CD4-positive, alpha-beta T cell treated with Interleukin-17A for 1 hour (primary cell): ENCODE measurements at places on chromosomes 2 and 18.
A peak's percentile ranks its signal among the peaks of the same experiment; 100 is the strongest.

GRCh38 chr2:14743861-14744260 is 111.3 kb downstream of the LRATD1 start:
- DNase-seq, result no peak

DNA sequence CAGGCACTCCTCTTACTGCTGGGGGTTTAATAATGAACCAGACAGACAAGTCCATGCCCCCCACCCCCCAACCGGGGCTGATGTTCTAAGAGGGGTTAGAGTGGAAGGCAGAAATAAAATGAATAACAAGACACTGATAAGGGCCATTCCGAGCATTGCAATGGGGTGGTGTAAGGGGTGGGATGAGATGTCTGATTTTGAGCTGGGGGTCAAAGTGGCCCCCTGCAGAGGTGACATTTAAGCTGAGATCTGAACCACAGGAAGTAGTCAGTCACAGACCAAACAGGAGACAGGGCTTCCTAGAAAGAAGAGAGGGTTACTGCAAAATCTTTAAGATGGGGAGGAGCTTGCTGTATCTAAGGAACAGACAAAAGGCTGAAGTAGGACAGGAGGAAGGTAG is 180.6 kb upstream of the SH3BP4 start:
- DNase-seq, result no peak

- DNase-seq, result no peak
Observed at GRCh38 chr2:153106802-153107477, 371.6 kb downstream of the RPRM start.

DNA sequence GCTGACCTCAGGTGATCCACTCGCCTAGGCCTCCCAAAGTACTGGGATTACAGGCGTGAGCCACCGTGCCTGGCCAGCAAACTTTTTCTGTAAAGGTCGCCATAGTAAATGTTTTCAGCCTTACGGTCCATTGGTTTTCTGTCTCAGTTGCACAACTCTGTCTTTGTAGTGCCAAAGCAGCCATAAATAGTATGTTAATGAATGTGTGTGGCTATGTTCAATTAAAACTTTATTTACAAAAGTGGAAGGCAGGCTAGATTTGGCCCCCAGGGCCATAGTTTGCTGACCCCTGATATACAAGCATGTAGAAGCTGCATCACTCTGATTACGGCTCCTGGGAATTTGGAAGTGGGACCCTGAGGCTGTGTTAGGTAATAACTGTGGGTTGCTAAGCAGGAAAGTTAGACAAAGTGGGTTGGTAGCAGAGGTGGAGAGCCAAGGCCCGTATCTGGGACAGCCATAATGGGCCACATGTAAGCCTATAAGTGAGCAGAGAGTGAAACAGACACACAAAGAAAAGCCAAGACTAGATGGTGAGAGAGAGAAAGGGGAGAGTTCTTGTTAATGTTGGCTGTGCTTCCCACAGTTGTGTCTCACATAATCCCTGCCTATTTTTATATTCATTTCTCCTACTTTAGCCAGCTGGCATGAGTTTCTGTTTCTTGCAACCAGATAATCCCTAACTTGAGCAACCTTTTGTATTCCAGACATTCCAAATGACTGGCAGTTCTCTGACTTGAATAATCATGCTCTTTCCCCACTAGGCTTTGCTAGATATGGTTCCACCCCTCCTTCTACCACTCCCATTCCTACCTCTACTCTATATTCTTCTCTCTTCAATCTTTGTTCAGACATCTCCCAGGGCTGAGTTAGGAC is 223.3 kb upstream of the STON1 start:
- no peak for DNase-seq

DNA sequence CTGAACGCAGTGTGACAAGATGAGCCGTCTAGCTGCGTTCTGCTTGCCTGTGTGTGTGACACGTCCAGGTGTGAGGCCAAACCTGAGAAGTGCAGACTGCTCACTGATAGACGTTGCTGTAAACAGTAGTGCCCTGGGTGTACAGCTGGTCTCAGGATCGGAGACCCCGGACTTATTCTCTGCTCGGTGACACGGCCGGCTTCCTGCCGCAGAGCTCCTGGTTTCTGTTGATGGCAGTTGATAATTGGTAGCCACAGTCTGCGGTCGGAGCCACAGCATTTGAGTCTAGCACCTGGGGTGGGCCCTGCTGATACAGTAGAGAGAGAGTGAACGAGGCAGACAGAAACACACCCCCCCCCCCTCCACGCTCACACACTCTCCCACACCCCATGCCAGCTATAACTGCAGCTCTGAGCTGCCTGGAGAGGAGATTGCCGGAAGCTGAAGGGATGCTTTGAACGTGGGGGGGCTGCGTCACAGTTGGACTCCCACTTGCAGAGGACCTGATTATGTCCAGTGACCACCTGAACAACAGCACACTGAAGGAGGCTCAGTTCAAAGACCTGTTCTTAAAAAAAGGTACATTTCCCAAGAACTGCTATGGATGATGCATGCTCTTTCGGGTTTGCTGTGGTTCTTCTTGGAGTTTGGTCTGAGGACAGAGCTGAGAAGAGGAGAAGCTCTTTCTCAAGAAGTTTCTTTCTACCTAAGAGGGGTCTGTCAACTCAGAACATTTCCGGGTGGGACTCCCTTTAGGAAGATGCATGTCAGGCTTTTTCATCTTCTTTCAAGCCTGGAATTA is 114.0 kb downstream of the FAM210A start:
- peak; percentile 84 for DNase-seq

- DNase-seq, result no peak
Observed at GRCh38 chr18:74796841-74797576, 199.3 kb downstream of the ZNF407 start.

GRCh38 chr18:32915516-32915915 is 142.7 kb upstream of the KLHL14 start:
- no peak for DNase-seq

DNA sequence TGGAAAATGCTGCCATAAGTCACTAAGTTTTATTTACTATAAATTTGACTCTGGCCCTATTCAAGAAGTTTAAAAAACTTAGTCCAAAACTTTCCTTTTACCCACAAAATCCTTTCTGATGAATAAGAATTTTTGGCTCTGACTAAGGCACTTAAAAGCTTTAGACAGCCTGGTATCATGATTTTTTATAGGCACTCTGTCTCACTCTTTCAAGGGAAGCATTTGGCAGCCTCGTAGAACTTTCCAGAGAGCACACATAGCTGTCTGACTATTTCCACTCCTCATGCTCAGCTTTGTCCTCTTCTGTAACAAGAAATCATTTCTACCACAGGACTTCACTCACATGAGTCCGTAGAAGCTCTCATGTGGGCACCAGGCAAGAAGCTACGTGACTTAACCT is 32.3 kb upstream of the XDH start:
- no peak for DNase-seq
